ENCODE measurements at places on chromosomes 7 and 10. TPM values are rescaled to one million over a fixed set of nuclear protein-coding genes. Genes with fewer than 3 reads are reported as not detected.

GRCh38 chr7:82015751-82016150 lies 245.9 kb upstream of the HGF start:
- no peak for DNase-seq

GRCh38 chr10:71125749-71126107 lies 86.6 kb upstream of the UNC5B start:
- DNase-seq = no peak

DNA sequence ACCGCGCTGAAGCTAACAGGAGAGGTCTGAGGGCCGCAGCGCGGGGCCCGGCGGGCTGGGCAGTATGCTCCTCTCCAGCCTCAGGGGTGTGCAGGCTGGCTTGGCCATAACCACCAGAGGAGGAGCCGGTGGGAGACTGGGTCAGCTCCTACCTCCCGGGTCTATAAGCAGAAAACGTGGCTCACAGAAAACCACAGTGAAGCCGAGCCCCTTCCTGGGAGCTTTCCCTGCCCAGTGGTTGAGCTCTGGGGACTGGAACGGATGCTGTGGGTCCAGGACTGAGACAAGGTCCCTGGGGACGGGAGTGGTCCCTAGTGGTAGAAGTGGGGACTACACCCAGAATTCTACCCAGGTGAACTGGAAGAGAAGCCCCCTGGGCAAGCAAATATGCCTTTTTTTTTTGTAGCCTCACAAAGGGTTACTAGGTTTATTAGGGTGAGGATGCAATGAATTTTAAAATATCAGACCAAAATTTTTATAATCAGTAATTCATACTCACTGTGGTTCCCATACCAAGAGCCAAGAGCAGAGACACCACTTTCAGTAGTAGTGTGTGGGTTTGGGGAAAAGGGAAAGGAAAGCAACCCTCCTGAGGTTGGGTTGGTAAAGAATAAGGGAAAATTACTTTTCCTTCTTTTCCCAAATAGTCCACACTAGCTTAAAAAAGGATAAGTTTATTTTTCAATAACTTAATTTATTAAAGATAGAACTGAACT lies 67.9 kb upstream of the PRKCQ start:
- peak; percentile 45 for DNase-seq

- no peak for DNase-seq
These were observed 264.6 kb downstream of the WDR37 start for GRCh38 chr10:1320739-1321320.

DNA sequence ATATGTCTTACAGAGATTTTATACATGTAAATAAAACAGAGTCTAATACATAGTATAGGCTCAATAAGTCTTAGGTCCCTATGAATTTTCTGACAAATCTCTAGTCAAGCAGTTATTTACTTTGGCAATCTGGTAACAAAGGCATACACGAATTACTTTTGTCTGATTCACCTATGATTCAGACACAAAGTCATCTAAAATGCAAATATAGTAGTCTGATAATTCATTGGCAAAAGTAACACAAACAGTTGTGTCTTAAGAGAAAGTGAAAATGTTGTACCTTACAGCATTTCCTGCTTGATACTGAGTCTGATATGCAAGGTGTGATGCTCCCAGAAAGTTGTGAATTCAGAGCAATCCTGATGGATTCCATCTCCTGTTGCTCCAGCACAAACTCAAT lies 209.4 kb upstream of the PRSS1 start:
- no peak for DNase-seq

- no peak for DNase-seq
These were observed 25.3 kb upstream of the SMIM30 start for GRCh38 chr7:113143486-113144257.

- DNase-seq = no peak
These were observed 43.0 kb downstream of the COL13A1 start for GRCh38 chr10:69844698-69845097.

DNA sequence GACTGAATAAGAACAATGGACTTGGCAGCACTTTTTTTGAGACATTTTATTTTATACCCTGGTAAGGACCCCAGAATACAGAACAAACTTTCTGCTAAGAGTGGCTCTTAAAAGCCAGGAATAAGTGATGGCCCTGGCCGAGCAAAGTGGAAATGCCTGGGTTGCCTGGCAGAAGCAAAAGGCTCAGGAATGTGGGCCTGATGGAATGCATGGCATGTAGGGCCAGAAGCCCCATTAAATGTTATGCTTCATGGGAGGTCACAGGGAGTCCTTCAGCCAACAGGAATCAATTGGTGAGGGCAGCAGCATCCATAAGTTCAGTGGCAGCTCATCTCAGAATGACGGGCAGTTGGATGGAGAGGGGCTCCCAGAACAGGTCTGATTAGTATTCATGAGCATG lies 301.5 kb upstream of the CACNA2D1 start:
- no peak for DNase-seq

DNA sequence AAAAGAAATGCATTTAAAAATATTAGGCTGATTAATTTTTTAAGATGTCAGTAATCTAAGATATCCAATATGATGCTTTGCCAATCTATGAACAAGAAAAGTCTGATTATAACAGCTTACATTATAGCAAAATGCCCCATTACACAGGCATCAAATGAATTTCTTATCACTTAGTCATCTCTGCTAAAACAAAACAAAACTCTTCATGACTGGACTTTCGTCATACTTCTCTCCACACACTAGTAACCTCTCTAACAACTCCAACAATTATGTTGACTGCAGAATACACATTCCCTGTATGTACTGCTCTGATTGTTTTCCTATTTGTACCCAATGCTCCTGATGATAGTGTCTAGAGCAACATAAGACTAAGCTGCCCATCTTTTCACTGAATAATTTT lies 3.8 kb upstream of the MKI67 start:
- DNase-seq = no peak

DNA sequence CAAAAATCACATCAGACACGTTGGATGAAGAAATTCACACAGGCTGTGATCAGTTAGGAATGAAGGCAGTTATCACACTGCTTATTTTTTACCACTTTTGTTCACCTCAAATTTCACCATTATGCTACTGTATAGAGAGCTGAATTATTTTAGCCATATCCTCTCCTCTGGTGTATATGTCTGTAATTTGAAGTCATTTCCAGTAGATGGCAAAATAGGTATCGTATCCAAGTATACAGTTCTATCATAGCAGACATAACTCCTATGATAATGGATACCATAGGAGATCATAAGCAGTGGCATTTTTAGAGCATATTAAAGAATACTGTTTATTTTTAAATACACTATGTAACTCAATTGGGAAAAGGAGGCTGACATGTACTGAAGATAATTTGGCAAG lies 909.7 kb downstream of the DNAJB9 start:
- DNase-seq = no peak

GRCh38 chr10:132101529-132101928 lies 35.8 kb downstream of the JAKMIP3 start:
- no peak for DNase-seq

DNA sequence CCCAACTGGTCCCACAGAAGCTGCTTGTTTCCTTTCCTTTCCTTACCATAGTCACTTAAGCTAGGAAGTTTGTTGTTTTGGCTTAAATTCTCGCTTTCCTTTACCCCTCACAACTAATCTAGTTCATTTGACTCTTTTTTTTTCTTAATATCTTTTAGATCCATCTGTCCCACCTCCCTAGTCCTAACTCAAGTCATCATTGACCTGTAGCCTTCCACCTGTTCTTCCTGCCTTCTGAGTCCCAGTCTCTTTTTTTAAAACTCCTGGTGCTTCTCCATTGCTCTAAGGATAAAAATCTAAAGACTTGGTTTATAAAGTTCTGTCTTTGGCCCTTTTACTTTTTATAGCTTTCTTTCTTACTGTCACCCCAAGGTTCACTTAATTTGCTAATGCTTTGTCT lies 47.6 kb downstream of the RALA start:
- DNase-seq = no peak

DNA sequence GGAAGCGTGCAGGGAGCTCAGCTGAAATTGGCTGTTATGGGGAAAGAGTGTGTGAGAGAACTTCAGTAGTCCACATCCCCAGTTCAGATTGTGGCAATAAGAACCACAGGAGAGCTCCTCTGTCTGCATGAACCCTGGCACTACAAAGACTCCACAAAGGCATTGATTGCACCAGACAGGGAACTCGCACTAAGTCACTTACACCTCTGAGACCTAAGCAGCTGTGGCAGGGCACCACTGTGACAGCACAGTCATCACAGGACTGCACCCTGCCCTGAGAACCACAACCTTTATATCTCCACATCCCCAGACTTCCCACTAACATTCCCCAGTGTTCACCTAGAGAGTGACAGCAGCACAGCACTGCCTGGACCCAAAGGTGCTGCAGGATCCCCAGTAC lies 226.8 kb downstream of the XPNPEP1 start:
- DNase-seq = no peak

DNA sequence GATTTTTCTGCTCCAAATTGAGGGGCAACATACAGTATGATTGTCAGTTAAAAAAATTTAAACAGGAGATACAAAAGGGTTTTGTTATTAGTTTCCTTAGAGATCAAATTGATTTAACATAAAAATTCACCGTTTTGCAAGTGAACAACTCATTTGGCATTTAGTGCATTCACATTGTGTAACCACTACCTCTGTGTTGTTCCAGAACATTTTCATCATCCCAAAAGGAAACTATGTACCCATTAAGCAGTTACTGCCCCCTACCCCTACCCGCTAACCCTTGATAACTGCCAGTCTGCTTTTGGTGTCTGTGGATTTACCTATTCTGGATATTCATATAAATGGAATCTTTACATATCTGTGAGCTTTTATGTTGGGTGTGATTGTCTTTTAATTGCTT lies 3.1 kb downstream of the ZRANB1 start:
- DNase-seq = no peak

DNA sequence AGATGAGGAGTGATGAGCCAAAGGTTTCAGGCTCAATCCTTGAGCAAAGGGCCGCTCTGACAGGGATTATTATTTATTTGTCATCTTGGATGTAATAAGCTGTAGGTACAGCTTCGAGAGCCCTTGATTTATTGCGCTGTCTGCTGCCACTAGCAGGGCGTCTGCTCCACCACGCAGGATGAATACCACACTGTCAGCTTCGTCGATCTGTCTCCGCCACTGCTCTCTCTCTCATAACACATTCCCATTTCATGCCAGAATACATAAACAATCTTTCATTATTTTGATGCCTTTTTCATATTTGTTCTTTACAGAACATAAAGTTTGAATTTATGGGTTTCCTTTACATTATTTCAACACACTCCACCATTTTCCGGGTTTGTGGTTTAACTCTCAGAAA lies 276.6 kb downstream of the LRMDA start:
- no peak for DNase-seq

DNA sequence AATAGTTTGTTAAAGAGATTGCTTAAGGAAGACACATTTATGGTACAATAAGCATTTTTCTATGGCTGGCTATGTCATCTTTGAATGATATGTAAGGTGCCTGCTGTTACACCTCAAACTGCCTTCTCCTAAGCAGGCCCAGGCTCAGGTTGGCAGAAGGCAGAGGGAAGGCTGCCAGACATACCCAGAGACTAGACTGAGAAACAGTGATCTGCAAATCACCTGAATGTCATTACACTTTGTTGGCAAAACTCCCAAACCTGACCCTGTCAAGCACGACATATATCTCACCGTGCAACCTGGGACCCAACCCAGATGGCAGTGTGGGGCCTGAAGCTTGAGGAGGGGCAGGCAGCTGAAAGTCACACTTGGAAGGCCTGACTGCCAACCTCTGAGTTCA lies 136.6 kb upstream of the TARP start:
- DNase-seq = no peak

GRCh38 chr10:124006526-124006925 lies 86.9 kb downstream of the CHST15 start:
- no peak for DNase-seq

GRCh38 chr10:85674851-85675250 lies 691.7 kb downstream of the GRID1 start:
- no peak for DNase-seq

GRCh38 chr7:112770051-112770450 lies 20.1 kb downstream of the TMEM168 start:
- no peak for DNase-seq

DNA sequence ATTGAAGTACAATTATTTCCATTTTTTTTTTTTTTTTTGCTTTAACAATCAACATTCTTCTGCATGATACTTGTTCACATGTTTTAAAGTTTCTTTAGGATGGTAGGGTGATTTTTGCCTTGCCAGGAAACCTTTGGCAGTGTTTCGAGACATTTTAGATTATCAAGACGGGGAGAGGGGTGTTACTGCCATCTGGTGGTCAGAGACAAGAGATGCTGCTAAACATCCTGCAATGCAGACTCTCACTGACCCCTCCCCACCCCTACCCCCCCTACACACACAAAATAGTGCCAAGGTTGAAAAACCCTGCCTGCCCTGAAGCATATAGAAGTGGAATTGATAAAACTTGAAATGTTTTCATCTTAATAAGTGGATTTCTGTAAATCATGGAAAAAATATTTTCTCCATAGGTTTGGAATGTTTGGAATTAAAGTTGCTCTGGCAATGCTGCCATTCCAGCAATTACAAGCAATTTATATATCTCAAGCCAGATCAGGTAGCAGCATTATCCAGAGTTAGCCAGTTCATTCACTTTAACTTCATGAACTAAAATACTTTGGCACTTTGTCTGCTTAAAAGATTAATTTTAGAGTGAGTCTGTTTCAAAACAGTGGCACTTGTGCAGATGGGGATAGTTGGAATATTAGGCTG lies 62.1 kb downstream of the SDHAF3 start:
- peak; percentile 66 for DNase-seq

- no peak for DNase-seq
These were observed 102.2 kb upstream of the RET start for GRCh38 chr10:42974693-42975002.

DNA sequence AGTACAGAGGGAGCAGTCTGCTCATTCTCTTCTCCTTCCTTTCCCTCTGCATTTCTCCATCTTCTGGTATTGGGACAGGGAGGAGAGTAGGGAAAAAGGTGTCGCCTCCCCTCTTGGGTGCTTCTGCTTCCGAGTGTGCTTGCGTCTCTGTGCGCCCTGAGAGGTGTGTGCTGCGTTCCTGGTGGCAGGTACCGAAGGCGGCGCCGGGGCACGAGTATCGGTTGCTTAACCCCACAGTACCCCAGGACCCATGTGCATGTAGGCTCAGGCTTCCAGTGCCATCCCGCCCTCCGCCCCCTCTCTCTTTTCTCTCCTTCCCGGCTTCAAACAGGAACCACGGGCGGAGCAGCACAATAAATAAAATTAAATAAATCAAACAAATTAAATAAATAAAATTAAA lies 169.3 kb upstream of the GLI3 start:
- no peak for DNase-seq

- DNase-seq = no peak
These were observed 23.5 kb downstream of the TRPV5 start for GRCh38 chr7:142910031-142910433.

- peak; percentile 25 for DNase-seq
These were observed 7.2 kb downstream of the GNB2 start for GRCh38 chr7:100680576-100681271.

Gene ERCC6
- total RNA-seq = 59.8 TPM

Gene GIMAP2
- 18.1 TPM for total RNA-seq

Gene SPACDR
- total RNA-seq = 3.7 TPM

Gene CTAGE6
- 1.9 TPM for total RNA-seq

Gene TMEM229A
- not detected for total RNA-seq

Gene PKD2L1
- not detected for total RNA-seq

Gene GDF2
- total RNA-seq = not detected

Gene ARID5B
- total RNA-seq = 237 TPM

Data from B cell (primary cell).